ENCODE measurements at places on chromosomes 1 and 21. TPM values are rescaled to one million over a fixed set of nuclear protein-coding genes. Genes with fewer than 3 reads are reported as not detected.

DNA sequence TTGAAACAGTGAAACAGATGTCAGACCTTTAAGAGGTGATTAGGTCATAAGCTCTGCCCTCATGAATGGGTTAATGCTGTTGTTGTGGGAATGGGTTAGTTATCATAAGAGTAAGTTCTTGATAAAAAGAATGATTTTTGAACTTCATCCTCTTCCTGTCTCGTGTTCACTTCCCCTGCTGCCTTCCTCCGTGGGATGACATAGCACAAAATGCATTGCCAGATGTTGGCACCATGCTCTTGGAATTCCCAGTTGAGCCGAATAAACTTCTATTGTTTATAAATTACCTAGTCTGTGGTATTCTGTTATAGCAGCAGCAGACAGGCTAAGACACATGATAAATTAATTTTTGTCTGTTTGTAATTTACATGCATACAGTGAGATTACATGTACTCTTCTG is 112.0 kb upstream of the LRRC7 start:
- DNase-seq = no peak

DNA sequence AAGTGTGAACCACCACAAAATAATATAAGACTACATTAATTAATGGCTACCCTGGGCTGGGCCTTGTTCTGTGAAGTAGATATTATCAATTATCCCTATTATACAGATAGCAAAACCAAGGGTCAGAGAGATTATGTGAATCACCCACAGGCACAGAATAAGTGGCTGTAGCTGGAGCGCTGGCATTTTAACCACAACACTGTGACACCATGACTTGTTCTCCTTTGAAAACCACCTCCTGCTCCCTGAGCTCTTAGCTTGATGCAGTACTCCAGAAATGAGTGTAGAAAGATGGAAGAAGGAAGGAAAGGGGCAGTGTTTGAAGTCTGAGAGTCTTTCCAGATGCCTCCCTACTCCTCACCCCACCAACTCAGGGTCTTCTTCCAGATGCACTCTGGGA is 29.5 kb upstream of the JUN start:
- DNase-seq = no peak

DNA sequence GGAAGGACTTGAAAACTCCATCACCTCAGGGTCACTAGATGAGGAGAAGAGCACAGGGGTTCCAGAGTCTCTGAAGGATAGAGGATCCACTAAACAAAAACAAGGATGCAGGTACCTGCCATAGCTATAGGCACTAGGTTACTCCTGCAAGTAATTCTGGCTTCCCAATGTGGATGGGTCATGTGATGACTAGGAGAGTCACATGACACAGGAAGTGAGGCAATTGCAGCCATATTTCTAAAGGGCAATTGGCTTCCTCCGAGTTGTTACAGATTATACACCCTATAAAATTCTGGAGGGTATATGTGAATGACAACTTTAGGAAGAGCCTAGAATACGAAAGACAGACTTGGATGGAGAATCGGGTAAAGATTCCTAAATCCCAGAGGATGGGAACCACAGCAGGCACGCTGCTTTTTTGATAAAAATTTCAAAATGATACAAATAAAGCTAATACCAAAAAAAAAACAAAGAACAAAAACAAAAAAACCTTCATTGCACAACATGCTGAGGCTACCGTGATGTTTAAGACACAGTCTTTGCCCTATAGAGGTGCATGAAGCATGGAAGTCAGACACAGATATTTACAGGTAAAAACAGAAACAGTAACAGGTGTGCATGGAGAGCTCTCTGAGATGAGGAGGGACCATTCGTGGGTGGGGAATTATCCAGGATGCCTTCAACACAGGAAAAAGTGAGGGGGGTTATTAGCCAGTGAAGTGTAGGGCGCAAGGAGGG is 10.5 kb downstream of the MTX1 start:
- no peak for DNase-seq

- DNase-seq = no peak
These were observed 84.6 kb downstream of the LRRN2 start for GRCh38 chr1:204600968-204601367.

GRCh38 chr1:112904831-112905261 is 51.1 kb downstream of the SLC16A1 start:
- no peak for DNase-seq

DNA sequence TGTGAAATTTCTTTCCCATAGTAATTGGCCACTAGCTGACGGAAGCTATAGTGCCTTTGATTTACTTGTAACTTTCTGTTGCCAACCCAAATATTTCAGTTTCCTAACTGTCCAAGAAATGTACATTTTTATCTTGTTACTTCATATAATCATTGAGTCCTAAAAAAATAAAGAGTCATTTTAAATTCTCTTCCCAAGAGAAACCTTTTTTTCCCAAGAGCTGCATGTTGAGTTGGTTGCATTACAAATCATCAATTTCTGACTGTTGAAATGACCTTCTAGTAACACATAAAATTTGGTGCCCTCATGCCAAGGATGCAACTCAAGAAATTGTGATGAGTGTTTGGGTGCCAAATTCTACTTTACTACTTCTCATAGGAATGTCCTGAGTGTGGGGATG is 61.0 kb downstream of the HMCN1 start:
- no peak for DNase-seq

DNA sequence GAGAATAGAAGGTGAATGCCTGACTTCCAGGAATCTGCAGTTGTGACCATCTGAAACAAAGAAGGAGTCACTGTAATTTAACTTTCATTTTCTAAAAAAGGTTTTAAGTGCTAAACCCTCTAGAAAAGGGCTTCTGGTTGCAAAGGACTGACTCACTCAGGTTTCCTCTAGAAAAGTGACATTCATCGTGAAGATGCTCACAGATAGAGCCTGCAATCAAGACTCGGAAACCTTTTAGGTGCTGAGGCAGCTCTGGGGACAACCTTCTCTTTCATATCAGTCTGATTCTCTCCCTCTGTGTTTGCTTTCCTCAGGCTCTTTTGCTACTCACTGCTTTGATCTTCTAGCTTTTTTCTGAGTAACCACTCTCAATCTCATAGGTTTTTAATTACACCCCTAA is 8.2 kb downstream of the BCL9 start:
- no peak for DNase-seq

GRCh38 chr1:210098356-210098755 is 134.2 kb upstream of the SERTAD4 start:
- DNase-seq = no peak

- no peak for DNase-seq
These were observed 681.2 kb downstream of the PLPP3 start for GRCh38 chr1:55898181-55898580.

Gene CCDC181
- not detected for total RNA-seq

GRCh38 chr1:24505816-24506215 is 3.2 kb downstream of the RCAN3 start:
- DNase-seq = no peak

Data from ascending aorta (tissue), 2 donors.